A549 treated with dexamethasone at 1 μM for 4 hours (cell line): ENCODE measurements at places on chromosomes 6 and 20. TPM values are rescaled to one million over a fixed set of nuclear protein-coding genes. Genes with fewer than 3 reads are reported as not detected.

Gene PGC
- 0.09 to 0.14 TPM (median 0.10 TPM) in 3 of 5 replicates, not detected in the others for total RNA-seq

Gene LTB
- total RNA-seq = 0.20 to 0.46 TPM (median 0.32 TPM) in 5 replicates

Gene BPIFB4
- total RNA-seq = not detected in 5 replicates

Gene DPPA5
- total RNA-seq = not detected in 5 replicates

Gene AVP
- not detected in 5 replicates for total RNA-seq

Gene CCN2
- total RNA-seq = 158 to 285 TPM (median 207 TPM) in 5 replicates

Gene RIMS1
- not detected in 5 replicates for total RNA-seq

Gene CBLN4
- not detected in 5 replicates for total RNA-seq

Gene TMEM14C
- total RNA-seq = 118 to 141 TPM (median 125 TPM) in 5 replicates

Gene MANEA
- 2.7 to 4.1 TPM (median 4.0 TPM) in 5 replicates for total RNA-seq
